Tibial nerve (tissue), 4 donors: ENCODE measurements at places on chromosomes 12 and 14. TPM values are rescaled to one million over a fixed set of nuclear protein-coding genes. Genes with fewer than 3 reads are reported as not detected.
A peak's percentile ranks its signal among the peaks of the same experiment; 100 is the strongest.

DNA sequence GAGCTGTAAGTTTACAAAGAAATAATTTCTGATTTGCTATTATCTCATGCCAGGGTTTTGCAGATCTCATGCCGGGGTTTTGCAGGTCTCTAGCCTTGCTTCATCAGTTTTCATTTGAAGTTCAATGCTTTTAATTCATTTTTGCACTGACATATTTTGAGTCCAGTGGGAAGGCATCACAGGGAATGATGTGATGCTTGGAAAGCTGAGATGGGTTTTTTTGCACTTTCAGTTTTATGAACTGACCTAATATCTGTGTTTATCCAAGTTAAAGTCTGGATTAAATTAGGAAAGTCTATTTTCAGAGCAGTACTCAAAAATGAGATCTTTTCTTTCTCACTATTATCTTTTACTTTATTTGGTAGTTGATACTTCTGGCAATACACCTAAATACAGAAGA is 23.6 kb upstream of the REP15 start:
- no peaks in the 10 kb centered on the region for H3K4me1 ChIP-seq
- no peak for DNase-seq
- H3K27ac ChIP-seq, result no peak overlapping the region
- H3K36me3 ChIP-seq, result no peaks in the 10 kb centered on the region
- no peaks in the 10 kb centered on the region for H3K27me3 ChIP-seq
- no peak overlapping the region for H3K4me3 ChIP-seq

DNA sequence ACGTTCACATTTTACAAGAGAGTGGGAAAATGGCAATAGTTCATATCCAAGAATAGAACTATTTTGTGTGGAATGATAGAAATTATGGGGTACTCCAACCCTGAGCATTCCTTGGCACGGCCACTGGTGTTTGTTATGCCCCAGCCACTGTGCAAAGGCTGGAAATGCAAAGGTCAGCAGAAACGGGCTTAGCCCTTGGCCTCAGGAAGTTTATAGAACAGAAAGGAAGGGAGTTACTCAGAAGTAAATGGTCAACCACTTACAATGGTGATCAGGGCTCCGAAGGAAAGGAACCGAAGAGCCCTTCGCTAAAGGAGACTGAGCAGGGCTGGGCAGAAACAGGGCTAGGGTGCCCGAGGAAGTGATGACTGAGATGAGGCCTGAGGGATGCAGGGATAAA is 45.1 kb downstream of the KICS2 start:
- H3K27ac ChIP-seq, result no peak overlapping the region
- no peaks in the 10 kb centered on the region for H3K36me3 ChIP-seq
- no peak overlapping the region for H3K4me3 ChIP-seq

GRCh38 chr12:55727643-55728185 is 1.1 kb downstream of the CD63 start:
- no peak for DNase-seq
- H3K27me3 ChIP-seq, result no peaks in the 10 kb centered on the region
- peaks cover 45% of the 10 kb centered on the region for H3K36me3 ChIP-seq

DNA sequence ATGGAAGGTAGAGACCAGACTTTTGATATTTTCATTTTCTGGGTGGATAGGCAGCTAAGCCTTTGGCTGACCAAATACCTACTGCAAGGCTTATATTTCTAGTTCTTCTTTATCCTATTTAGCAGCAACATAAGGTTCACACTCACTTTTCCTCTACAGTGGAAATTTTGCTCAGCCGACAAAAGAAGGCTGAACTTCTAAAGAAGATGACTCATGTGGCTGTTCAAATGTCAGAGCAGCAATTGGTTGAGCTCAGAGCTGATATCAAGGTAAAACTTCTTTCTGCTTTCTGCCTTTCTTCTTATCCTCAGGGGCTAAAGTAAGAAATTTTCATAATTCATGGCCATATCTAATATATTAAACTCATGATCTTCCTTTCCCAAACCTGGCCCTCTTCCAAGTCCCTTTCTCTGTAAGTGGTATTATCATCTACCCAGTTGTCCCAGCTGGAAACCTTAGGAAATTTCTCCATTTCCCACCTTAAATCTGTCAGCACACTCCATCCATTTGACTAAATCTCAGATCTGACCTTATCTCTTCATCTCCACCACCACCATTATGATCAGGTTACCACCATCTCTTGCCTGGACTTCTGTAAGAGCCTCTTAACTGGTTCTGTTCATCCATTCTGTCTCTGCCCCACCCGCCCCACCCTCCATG is 19.8 kb upstream of the KCNH3 start:
- H3K27ac ChIP-seq, result no peak overlapping the region
- no peaks in the 10 kb centered on the region for H3K27me3 ChIP-seq
- H3K4me3 ChIP-seq, result no peak overlapping the region
- no peak for DNase-seq
- no peaks in the 10 kb centered on the region for H3K36me3 ChIP-seq

DNA sequence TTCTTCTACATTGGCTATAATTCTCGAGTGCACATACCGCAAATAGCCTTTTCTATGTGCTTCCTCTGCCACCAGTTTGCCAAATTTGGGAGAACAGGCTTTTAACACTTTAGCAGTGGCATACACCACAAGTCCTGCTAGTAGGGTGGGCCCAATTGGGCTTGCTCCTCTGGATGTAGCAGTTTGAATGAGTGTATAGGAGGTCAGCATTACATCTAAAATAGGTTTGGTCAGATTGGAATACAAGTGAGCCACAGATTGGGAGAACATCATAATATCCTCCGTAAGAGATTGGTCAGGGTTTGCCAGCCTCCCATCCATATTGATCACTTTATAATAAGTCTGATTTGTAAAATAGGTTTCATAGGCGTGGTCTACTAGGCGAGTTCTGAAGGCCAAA is 902 bp downstream of the ABCD2 start:
- no peaks in the 10 kb centered on the region for H3K27me3 ChIP-seq
- H3K4me1 ChIP-seq, result no peaks in the 10 kb centered on the region
- peak overlapping the region; percentile 39 for H3K4me3 ChIP-seq
- H3K27ac ChIP-seq, result no peak overlapping the region
- DNase-seq, result no peak
- H3K36me3 ChIP-seq, result no peaks in the 10 kb centered on the region

DNA sequence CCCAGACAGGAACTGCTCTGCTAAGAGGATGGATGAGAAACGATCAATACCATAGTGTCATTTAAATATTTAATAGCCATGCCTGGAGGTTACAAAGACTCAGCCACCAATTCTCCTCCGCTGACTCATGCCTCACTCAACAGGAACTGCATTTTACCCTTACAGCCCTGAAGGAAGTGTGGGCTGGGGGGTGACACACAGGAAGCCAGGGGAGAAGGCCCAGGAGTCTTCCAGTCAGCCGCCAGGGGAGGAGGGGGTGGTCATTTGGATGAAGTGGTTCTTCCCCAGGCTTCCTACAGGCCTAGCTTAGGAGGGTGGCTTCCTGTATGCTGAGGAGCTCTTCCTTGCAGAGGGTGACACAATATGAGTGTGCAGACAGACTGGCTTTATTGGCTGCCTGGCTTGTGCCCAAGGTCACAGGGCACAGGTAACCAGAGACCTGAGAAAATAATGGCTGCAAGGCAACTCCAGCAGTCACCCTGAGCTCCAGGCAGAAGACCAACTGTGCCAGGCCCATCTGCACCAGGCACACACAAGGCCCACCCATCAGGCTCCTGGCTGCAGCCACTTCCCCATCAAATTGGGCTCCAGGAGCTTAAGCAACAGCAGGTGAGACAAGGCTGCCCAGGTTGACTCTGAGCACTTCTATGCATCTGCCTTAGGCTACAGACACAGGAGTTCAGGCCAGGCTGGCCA is 30.6 kb upstream of the RPLP0 start:
- no peak overlapping the region for H3K4me3 ChIP-seq
- H3K4me1 ChIP-seq, result peaks cover 89% of the 10 kb centered on the region
- H3K36me3 ChIP-seq, result peaks cover 4% of the 10 kb centered on the region
- no peaks in the 10 kb centered on the region for H3K27me3 ChIP-seq

- H3K27ac ChIP-seq, result no peak overlapping the region
- H3K27me3 ChIP-seq, result no peaks in the 10 kb centered on the region
- no peak for DNase-seq
- H3K4me1 ChIP-seq, result peaks cover 18% of the 10 kb centered on the region
Measured at GRCh38 chr12:14840616-14841015, 2.7 kb downstream of the ART4 start.

GRCh38 chr14:21098892-21099595 is 589 bp upstream of the ZNF219 start:
- DNase-seq, result no peak
- no peaks in the 10 kb centered on the region for H3K36me3 ChIP-seq
- H3K27ac ChIP-seq, result peak overlapping the region; percentile 97
- peaks cover 23% of the 10 kb centered on the region for H3K4me1 ChIP-seq
- no peaks in the 10 kb centered on the region for H3K27me3 ChIP-seq

DNA sequence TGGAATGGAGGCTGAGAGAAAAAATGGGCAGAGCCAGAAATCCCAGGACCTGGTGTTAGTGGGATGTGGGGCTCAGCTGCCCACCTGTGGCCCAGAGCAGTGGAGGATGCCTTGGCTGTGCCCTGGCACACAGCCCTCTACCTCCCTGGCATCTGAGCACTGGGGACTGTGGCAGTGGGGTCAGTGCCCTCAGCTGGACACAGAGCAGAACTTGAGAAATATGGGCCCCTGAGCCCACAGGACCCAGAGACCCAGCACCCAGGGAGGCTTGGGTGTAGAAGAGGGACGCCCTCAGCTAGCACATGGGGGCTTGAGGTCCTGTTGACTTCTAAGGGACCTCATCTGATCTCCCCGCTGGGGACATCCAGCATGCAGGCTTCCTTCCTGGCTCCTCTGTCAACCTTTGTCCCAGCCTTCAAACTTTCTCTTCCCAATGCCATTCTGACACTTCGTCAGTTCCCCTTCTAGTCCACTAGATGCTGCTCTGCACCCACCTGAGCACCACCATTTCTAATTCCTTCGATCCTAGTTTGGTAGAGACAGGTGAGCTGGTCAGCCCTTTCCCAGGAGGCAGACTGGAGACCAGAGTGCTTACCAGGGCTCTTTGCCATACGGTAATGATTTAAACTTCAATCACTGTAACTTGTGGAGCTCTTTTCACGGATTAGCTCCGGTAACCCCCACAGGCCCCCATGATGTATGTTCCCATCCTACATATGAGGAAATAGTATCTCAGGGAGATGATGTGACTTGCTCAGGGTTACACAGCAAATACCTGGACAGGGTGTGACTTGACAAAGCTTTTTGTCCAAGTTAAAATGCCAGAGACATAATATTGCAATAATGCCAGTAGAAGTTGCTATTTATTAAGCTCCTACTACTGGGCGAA is 143.7 kb downstream of the ASCL4 start:
- H3K27me3 ChIP-seq, result no peaks in the 10 kb centered on the region
- no peak for DNase-seq
- no peak overlapping the region for H3K27ac ChIP-seq

DNA sequence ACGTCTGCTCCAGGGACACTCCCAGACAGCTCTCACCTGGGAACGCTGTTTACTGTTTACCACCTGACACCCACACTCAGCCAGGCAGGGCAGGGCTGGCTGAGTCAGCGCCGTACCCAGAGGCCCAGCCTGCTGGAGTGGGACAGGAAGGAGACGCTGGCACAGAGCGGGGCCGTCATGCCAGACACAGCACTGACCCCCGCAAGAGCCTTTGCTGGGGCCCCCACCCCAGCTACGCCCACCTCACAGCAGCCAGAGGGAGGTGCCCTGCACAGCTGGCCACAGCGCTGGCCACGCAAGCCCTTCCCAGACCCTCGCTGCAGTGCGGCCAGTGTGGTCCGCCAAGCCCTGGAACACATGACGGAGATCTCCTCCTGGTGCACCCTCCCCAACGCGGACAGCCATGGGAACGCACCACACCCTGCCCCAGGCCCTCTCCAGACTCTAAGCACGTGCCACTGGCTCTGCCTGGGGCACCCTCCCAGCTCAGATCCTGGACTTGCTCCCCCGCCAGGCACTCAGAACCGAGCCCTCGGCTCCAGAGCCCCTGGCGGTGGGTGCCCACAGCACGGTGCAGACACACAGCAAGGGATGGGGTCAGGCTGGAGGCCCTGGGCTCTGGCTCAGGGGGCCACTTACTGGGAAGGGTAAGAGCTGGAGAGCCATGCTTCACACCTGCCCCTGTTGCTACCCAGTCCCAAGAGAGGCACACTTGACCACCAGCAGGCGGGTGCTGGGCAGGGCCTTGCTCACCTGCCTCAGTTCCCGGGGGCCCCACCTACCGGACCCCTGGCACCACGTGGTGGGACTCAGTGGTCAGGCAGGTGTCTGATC is 5.7 kb downstream of the AHNAK2 start:
- H3K36me3 ChIP-seq, result no peaks in the 10 kb centered on the region
- H3K4me3 ChIP-seq, result no peak overlapping the region
- DNase-seq, result peak; percentile 53
- H3K4me1 ChIP-seq, result peaks cover 95% of the 10 kb centered on the region

DNA sequence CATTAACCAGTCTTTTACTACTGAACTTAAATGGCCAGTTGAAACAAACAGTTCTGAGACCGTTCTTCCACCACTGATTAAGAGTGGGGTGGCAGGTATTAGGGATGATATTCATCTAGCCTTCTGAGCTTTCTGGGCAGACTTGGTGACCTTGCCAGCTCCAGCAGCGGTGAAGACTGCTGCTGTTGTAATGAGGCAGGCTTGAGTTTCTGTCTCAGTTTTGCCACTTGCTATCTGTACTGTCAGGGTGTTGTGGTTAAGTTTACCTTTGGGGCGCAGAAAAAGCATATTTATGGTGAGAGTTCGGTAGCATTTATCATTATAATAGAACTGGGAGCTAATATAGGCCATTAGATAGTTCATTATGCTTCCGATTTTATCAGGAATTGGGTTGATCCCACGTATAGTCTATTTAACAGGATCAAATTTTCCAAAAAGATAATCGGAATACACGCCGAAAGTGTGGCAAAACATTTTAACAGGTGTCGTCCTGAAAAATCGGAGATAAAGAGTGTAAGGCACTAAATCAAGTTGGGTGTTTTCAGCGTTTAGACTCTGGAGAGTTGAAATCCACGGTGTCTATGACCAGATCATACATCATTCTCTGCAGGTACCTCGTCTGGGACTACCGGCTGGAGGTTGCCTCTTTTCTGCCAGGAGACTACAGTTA is 688 bp upstream of the NECAP1 start:
- H3K4me3 ChIP-seq, result peak overlapping the region; percentile 91
- H3K27ac ChIP-seq, result peak overlapping the region; percentile 98
- H3K4me1 ChIP-seq, result peaks cover 17% of the 10 kb centered on the region
- no peak for DNase-seq

GRCh38 chr14:35016568-35016967 is 29.5 kb upstream of the FAM177A1 start:
- no peak overlapping the region for H3K4me3 ChIP-seq
- H3K27ac ChIP-seq, result no peak overlapping the region
- H3K4me1 ChIP-seq, result no peaks in the 10 kb centered on the region
- no peak for DNase-seq
- no peaks in the 10 kb centered on the region for H3K27me3 ChIP-seq
- peaks cover 91% of the 10 kb centered on the region for H3K36me3 ChIP-seq

LRCOL1 gene
- not detected for total RNA-seq

TSFM gene
- 23.2 TPM for total RNA-seq

GLIPR1L1 gene
- total RNA-seq, result not detected

MYH7 gene
- 0.90 TPM for total RNA-seq

ESRRB gene
- total RNA-seq, result not detected

PRH2 gene
- total RNA-seq, result not detected

WDHD1 gene
- 3.1 TPM for total RNA-seq

SIVA1 gene
- total RNA-seq, result 373 TPM

EPS8 gene
- 215 TPM for total RNA-seq
